ENCODE measurements at places on chromosomes 4 and X.

DNA sequence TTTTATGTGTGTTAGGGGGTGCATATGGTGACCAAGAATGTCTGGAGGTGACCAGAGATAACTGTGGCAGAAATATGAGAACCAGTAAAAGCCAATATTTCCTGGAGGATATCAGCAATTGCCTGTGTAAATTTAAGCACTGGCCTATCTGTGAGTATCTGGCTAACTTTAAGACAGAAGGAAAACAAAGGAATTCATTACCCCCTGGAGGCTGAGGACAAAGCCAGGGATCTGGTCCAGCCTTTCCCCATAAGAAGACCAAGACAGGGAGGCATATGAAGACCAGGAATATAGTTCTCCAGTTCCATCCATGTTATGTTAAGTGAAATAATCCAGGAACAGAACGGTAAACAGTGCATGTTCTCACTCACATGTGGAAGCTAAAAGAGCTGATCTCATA lies 49.2 kb downstream of the MFAP3L start:
- no peak for DNase-seq

GRCh38 chr4:98929341-98930267 lies 671 bp upstream of the EIF4E start:
- DNase-seq = peak; percentile 92

- no peak for DNase-seq
Observed at GRCh38 chr4:8090312-8090711, 68.3 kb downstream of the ABLIM2 start.

DNA sequence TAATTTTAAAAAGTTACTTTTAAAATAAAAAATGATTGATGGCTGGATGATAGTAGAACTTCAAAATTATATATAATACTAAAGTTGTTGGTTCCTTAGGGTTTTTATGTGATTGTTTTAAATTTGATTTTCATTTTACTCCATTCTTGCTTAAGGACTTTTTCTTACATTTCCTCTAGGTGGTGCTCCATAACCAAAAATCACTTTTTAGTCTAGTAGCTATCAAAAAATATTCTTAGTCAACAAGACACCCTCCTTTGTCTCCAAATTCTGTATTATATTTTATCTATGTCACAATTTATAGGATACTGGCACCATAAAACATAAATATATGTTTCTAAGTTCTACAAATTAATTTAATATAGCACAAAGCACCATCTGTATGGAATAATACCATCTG lies 67.2 kb upstream of the BRWD3 start:
- no peak for DNase-seq

DNA sequence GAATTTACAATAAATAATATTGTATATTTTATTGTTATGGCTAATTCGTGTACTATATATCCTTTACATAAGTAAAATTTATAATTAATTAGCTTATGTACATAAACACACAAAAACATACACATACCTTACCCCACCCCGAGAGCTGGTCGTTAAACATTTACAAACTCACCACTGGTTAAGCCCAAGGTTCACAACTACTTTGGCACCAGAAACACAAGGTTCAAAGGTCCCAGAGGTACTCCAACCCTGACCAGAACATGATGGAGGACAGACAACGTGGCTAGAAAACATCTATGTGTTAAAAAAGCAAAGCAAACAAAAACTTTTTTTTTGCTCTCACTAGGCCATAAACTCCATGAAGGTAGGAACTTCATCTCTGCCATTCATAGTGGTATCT lies 37.7 kb downstream of the SLC25A5 start:
- DNase-seq = no peak

GRCh38 chr4:154044108-154044531 lies 255.2 kb upstream of the SFRP2 start:
- DNase-seq = no peak

- DNase-seq = peak; percentile 80
Observed at GRCh38 chr4:147578051-147578476, 39.1 kb upstream of the TMEM184C start.

DNA sequence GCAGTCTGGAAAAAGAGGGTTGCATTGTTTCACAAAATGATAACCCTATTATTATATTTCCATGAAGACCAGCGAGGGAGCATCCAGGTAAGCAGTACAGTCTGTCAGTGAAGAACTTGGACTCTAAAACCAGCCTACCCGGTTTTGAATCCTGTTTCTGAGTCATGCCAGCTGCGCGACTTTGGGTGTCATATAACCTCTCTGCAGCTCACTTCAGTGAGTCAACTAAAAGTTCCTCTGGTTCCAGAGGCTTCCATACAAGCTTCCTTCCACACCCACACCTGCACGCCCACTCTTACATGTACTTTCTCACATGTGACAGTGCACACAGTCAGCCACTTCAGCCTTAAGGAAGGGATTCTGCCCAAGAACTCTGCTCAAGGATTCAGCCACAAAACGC lies 49.8 kb upstream of the PRPS2 start:
- no peak for DNase-seq

DNA sequence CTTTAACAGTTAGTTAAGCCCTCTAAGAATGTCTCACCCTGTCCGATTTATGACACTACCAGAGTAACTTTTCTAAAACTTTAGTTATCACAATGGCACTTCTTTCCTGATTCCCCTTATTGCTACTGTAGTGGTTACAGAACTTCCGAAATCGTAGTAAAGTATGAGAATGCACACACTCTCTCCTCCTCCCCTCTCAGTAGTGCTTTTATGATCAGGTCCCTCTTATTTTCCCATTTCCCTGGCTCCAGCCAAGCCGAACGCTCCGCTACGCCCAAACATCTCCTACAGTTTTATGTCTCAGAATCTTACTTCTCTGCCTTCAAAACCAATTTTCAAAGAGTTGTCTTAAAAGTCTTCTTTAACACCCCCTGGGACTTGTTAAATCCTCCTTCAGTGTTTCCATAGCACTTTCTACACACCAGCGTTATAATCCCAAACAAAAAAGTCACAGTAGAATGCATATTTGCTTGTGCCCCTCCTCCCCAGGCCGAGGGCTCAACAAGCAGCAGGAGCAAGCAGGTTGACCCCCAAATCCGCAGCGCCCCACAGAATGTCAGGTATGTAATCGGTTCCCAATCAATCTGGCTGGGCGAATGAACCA lies 671 bp downstream of the HPF1 start:
- no peak for DNase-seq

- no peak for DNase-seq
Observed at GRCh38 chrX:119735467-119735866, 22.9 kb upstream of the SOWAHD start.

GRCh38 chrX:11611965-11612364 lies 53.8 kb downstream of the ARHGAP6 start:
- DNase-seq = no peak

DNA sequence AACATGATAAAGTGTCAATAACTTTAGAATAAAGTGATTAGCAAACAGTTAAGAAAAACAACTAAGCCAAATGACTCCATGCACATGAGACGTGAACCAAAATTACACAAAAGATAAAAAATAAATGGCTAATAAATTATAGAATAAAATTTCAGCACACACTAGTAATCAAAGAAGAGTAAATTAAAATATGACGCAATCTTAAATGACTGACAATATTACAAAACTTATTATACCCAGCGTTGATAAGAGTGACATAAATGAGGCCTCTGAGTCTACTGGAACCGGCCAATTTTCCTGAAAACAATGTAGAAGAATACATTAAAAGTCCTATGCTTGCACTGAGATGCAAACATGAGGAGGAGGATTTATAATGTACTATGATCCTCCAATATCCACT lies 187.4 kb downstream of the DHX15 start:
- DNase-seq = no peak

DNA sequence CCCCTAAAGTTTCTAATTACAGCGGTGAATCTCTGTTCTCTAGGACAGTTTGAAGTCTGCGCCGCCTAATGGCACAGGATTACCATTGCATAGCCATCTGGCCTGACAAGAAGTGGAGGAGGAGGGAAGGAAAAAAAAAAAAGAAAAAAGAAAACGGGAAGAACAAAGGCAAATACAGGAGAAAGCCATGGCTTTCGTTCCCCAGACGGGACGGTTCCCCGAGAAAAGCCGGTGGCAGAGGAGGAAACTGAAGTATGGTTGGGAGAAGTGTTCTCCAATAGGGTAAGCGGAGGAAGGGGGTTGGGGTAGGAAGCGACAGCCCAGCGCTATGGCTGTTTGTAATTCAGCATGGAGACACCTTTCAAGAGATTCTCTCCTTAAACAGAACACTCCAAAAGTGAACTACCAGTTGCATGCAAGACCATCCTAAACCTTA lies 80.8 kb downstream of the HMGN5 start:
- DNase-seq = no peak

GRCh38 chr4:41102414-41103092 lies 111.8 kb downstream of the APBB2 start:
- no peak for DNase-seq

DNA sequence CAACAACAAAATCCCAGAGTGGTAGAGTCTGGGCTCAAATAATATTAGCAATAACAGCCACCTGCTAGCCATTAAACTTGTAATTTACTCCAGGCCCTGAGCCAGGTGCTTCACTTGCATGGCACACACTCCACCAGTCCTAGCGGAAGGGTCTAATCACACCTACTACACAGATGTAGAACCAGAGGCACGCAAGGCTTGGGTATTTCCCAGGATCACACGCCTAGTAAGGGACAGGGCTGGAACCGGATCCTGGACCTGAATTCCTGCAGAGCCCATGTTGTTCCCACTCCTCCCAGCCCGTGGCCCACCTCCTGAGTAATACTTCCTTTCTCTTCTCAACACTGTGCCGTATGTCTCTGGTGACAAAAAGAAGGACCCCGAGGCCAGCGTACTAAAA lies 5.7 kb downstream of the MAGEA1 start:
- DNase-seq = no peak

DNA sequence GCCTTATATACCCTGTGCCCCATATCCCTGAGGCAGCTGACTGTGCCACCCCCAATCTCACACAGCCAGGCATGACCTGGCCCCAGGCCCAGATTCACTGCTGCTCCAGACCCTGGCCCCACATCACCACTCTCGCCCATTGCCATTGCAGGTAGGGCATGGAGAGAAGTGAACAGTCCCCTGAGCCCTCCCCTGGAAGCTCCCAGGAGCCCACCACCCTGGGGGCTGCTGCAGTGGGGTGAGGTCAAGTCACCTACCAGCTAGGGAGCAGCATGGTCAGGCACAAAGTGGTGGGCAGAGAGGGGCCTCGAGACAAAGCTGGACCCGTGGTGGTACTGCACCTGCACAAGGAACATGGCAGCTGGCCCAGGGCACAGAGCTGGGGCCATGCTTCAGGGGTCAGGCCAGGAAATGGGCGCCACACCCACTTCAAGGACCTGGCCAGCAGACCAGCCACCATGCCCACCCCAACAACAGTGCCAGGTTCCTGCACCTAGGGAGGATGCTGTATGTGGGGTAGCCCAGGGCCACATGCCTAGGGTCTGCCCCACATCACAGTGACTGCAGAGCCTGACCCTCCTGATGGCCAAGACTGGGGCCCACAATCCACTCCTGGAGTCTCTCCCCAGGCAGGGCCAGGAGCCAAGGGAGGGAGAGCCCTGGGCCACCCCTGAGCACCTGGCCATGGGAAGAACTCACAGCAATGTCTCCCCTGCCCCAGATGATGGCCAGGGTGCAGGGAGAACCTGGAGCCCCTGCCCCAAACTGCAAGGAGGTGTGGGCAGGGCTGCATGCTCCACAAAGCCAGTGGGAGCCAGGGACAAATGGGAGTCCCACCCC lies 58.5 kb downstream of the COX18 start:
- no peak for DNase-seq

- DNase-seq = no peak
Observed at GRCh38 chrX:24178441-24178840, 28.9 kb downstream of the ZFX start.

DNA sequence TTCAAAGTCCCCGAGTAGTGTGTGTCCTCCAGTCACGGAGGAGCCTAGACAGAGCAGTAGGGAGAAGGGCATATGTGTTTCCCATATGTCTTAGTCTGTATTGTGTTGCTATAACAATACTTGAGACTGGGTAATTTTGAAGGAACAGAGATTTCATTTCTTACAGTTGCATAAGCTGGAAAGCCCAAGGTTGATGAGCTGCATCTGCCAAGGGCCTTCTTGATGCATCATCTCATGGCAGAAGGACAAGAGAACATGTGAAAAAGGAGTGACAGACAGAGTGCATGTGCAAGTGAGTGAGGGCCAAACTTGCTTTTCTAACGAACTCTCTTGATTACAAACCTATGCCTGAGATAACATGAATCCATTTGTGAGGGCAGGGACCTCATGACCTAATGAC lies 243.4 kb downstream of the ARHGAP10 start:
- DNase-seq = no peak

- DNase-seq = no peak
Observed at GRCh38 chr4:27305246-27305645, 444.6 kb downstream of the STIM2 start.

GRCh38 chrX:17736856-17737709 lies at the start of gene SCML1:
SCML1 (plus strand) TSS chrX:17737493; CDS start chrX:17744187, 6,694 bp downstream.
- peak; percentile 98 for DNase-seq

- no peak for DNase-seq
Observed at GRCh38 chrX:40759374-40759773, 24.0 kb upstream of the MED14 start.

DNA sequence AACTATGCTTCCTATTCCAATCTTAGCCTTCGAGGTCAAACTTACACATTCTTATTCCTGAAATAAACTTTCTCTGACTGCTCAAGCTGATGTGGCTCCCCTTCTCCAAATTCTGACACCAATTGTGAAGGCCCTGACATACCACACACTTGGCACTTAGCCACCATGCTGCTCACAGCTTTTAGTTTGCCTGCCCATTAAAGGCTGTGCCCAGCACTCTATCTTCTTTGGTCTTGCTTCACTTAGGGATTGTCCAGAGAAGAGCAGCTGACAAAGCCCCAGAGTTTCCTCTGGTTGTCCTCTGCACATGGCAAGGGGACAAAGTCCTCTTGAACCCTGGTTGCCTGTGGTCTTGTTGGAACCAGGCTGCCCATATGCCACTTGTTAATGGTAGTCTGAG lies 126.1 kb downstream of the ARHGEF9 start:
- no peak for DNase-seq

- no peak for DNase-seq
Observed at GRCh38 chrX:134158821-134159512, 78.0 kb upstream of the CCDC160 start.

DNA sequence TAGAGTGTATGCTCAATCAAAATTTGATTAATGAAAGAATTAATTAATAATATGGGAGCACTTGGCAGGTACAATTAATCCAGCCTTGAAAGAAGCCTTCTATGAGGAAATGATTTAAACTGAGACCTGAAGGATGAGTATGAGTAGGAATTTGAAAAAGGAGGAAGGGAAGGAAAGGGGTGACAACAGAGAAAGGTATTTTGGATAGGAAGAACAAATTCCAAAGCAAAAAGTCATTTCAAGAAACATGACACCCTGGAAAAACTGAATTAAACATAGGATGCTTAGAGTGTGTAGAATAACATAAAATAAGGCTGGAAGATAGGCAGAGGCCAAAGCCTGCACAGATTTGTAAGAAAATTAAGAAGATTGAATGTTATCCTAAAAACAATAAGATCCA lies 29.6 kb downstream of the PHOX2B start:
- DNase-seq = no peak

DNA sequence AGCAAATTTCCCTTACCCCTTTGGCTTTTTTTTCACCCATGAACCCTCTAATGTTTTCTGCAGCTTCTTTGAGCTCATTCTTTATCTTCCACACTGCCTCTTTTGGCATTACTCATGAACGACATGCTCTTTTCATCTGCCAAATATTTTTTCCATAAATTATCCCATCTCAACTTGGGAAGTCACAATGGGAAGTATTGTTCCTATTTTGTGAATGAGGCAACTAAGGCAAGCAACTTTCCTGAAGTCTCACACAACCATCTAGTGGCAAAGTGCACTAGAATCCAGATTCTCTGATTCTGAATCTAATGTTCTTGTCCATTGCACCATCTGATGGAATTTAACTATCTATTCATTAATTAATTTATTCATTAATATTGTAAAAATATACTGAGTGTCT lies 625 bp downstream of the RTL9 start:
- no peak for DNase-seq

All from coronary artery (tissue), 2 donors.